ENCODE measurements at places on chromosomes 2 and 18.

GRCh38 chr2:64525317-64525613 lies 1.1 kb downstream of the AFTPH start:
- no peak for DNase-seq

DNA sequence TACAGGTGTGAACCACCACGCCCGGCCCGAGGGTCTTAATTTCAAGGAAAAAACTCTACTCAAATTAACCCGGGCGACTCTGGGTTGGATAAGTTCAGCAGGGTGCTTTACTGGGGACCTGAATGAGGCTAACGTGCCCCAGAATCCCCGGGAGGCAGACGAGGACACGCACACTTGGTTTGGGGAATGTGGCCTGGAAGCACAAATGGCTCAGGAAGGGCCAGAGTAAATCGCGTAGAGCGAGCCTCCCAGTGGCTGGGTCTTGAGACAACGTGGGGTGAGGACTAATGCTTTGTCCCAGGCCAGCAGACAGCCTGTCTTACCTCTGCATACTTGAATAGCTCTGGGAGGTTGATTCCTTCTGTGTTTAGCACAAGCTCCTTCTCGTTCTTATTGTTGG lies 75.8 kb downstream of the POLR1A start:
- no peak for DNase-seq

DNA sequence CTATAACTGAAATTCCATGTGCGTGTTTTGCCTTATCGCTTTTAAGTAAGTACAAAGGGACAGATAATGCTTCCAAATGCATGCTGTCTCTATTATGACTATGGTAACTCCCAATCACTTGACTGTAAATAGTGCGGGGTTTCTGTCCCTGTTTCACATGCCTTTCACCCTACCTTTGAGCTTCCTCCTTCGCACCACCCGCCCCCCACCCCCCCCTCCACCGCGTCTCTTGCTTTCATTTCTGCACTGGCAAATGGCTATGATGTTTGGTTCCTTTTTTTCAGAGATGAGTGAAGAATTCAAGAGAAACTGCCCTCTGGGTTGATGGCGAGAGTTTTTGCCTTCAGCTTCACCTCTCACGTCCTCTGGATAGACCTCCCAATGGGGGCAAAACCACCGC lies 25.0 kb upstream of the SPP2 start:
- no peak for DNase-seq

DNA sequence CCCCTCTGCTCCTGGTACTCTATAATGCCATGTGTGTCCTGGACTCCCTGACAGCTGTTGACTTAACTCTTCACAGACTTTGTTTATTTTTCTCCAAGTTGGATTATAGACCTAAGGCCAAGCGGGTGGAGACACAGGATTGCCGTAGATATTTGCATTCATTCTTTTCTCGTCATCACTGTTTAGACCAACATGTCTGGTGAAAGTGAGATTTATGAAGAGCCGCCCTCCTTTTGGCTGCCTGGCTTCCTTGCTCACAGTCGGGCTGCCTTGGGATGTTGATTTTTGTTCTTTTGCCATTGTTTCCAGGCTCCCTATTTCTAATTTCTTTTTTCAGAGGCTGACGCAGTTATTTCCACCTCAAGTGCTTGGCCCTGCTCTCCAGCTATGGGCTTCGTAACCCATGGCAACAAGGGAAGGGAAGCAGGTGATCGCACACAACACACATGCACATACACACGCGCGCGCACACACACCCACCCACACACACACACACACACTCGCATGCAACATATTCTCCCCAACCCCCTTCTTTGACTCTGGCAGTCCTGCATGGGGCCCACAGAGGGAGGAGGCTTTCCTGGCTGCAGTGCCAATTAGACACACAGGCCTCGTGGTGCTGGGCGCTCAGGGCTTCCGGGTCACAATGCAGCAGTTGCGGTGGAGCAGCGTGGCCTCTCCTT lies 296.5 kb downstream of the MTX2 start:
- no peak for DNase-seq

DNA sequence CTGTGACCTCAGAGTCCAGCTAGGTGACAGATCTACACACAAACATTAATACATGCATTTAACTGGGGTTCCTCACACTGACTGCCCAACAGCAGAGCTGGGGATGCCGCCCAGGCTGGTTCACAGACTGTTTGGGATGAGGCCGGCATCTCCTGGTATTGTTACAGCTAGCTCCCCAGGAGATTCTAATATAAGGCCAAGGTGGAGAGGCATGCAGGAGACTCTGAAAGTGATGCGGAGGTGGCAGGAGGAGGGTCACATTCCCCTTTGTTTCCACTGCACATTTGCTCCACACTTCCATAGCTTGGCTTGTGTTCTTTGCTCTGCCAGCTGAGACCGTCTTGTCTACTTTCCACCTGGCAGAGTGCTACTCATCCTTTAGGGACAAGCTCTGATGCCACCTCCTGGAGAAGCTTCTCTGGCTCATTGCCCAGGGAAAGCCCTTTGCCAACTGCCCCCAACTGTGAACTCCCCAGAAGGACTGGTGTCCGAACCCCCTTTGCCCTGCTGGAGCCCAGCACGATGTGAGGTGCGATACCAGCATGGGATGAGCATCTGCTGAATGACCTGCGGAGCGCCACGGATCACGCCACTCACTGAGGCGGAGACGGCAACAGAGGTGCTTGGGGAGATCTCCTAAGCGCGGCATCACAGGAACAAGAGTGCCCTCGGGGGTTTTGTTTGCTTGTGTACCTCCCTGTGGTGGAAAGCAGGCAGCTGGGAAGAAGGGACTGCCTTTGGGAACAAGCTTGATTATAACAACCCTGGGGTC lies 88.8 kb downstream of the UXS1 start:
- DNase-seq: no peak

All from HuH-7.5 (cell line).